Camera-type eye (tissue), 1 donor: ENCODE measurements at places on chromosomes 3 and 15. TPM values are rescaled to one million over a fixed set of nuclear protein-coding genes. Genes with fewer than 3 reads are reported as not detected.

The CACNA2D3 gene
- total RNA-seq = 4.9 TPM

The CLDN18 gene
- not detected for total RNA-seq

The EPHA6 gene
- total RNA-seq = 22.0 TPM

The GP5 gene
- total RNA-seq = 1.1 TPM

The HRH1 gene
- total RNA-seq = 7.6 TPM

The COMMD4 gene
- total RNA-seq = 36.5 TPM
